ENCODE measurements at places on chromosomes 12 and 14.

DNA sequence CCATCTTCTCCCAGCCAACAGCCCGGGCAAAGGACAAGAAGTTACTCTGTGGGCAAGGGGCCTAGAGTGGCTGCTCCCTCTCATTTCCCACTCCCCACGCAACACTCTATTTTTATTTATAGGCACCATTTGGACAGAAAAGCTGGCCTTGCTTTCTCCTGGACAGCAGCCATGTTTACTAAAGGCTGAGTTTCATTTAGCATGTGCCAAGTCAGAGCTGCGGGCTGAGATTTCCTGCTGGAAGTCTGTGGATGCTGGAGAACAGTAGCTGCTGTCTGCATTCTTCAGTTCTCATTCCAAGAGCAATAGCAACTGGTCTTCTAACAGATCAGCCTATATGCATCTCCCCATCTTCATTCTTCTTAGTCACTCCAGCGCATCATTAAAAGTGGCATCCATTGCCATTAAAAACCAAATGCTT lies 8.3 kb downstream of the COL2A1 start:
- DNase-seq: no peak

DNA sequence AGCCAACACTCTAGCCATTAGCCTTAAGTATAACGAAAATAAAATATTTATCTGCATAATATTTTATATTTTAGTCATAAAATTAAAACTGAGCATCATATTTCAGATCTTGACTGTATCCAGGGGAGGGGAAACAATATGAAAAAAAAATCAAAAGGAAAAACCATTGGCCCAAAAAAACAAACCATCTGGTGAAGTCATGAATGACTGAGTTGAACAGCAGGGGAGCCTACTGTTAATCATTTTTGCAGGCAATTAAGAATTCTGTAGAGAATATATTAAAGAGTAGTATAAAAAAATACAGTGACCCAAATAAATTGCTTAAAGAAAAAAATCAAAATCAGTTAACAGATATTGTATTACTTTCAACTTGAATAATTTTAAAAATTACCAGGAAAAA lies 224.8 kb downstream of the C12orf50 start:
- no peak for DNase-seq

GRCh38 chr12:62320054-62320453 lies 59.9 kb downstream of the USP15 start:
- DNase-seq: no peak

DNA sequence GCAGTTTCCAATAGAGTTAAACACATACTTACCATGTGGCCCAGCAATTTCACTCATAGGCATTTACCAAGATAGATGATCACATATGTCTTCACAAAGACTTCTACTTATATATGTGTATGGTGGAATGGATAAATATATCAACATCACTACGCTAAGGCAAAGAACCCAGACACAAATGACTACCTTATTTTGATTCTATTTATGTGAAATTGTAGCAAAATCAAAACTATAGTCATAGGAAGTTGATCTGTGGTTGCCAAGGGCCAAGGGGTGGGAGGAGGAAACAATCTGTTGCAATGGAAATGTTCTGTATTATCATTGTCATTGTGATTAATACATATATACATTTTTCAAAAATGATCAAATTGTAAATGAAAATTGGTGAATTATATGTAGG lies 47.7 kb upstream of the ANP32D start:
- no peak for DNase-seq

- peak; percentile 27 for DNase-seq
Observed at GRCh38 chr12:56206452-56207166, 15.1 kb downstream of the RNF41 start.

- DNase-seq: no peak
Observed at GRCh38 chr12:26114720-26115401, 10.0 kb downstream of the BHLHE41 start.

DNA sequence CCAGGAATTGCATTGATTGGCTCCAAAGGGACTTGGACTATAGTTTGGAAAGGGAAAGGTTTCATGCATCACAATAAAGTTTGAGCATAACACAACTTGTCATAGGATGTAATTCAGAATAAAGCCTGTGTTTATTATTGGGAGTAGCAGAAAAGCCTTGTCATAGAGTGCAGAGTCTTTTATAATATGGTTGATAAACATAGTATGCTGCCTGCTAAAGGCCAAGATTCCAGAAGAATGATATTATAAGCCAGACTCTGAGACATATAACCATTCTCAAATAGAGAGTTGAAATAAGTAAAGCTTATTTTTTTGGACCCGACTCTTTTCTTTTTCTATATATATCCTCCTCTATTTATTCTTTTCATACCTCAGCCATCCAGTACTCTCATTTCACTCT lies 207.3 kb downstream of the LRIG3 start:
- no peak for DNase-seq

DNA sequence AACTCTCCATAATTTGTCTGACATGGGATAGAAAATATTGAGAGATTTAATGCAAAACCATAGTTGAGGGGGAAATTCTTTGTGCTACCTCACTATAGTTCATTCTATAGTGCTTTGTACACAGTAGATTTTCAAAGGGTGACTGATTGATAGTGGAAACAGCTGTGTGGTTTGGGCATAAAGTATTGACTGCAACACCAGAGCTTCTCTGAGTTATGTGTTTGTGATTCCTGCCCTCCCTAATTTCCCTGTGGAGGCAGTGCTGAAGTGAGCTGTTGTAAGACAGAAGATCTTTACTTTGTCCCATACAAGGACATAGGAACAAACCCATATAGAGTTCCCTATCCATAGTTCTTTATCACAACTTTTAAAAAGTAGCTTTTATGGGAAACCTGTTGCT lies 47.1 kb downstream of the PTPRQ start:
- DNase-seq: no peak

- DNase-seq: no peak
Observed at GRCh38 chr12:51534216-51535074, 56.6 kb upstream of the SCN8A start.

DNA sequence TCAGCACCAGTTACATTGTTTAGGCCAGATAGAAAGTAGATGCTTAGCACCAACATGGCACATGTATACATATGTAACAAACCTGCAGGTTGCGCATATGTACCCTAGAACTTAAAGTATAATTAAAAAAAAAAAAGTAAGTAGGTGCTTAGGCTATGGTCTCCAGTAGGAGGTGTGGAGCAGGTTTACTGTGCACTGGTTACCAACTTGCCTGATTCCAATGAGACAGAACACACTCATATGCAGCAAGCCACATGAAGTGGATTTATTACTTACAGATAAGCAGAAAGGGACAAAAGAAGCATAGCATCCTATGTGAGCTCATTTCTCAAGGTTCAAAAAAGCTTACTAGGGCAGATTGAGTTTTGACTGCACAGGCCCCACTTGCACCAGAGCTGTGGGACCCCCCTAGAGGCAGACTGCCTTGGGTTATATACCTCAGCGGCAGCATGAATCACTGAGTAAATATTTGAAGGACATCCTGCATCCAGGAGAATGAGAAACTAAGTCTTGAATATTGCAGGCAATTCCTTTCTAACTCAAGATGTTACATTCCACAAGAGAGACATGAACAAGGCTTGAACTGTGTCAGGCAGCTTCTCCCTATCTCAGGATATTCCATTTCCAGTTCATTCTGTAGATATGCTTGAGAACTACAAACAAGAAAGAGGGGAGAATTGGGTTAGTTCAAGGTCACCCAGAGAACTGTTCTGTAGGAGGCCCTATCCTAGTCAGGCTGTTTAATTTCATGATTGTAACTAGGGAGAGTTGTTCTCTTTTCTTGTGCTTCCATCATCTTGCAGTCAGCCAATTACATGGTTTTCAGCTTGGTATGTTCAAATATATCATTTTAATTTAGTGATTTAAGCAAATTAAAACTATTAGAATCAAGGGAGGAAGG lies 30.1 kb downstream of the LRFN5 start:
- no peak for DNase-seq

DNA sequence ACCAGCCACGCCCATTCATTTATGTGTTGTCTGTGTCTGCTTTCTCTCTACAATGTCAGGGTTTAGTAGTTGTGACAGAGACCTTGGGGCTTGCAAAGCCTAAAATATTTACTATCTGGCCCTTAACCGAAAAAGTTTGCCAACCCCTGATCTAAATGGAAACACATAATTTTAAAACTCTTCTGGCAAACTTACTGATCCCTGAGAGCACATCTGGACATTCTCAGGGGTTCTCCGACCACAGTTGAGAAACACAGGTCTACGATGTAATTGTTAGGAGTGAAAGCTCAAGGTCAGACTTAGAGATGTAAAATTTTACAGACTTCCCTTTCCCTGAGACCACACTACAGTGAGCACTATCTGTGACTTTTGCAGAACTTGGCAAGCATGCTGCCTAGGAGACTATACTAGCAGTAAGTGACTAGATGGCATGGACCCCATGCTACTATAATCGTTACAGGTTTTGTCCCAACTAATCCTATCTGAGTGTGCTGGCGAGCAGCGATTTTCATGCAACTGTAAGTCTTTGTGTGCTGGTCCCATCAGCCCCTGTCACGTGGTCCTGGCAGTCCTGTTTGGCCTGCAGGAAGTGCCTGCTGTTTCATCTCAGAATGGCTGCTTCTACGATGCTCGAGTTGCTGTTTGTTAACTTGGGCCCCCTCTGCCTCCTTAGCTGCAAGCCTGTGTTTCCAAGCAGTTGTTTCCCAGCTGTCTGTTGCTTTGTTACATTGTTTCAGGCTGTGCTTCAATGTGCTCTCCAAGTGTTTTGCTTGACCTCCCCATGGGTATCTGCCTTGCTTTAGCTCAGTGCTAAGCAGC lies 21.6 kb downstream of the TMTC2 start:
- no peak for DNase-seq

DNA sequence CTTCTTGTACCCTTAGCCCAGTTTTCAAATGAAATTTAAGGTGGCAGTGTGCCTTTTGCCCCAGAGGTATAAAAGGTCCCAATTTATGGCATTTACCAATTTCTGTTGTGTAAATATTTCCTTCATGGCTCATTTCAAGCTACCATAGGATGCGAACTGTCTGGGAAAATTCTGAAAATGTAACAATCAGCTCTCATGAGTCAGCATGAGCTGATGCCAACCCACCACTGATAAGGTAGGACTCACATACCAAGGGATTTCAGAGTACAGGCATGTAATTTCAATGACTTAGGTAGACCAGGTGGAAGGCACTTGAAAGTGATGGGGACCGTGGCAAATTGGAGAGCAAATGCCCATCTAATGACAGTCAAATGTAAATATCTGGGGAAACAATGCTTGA lies 169.5 kb downstream of the TTC8 start:
- DNase-seq: no peak

DNA sequence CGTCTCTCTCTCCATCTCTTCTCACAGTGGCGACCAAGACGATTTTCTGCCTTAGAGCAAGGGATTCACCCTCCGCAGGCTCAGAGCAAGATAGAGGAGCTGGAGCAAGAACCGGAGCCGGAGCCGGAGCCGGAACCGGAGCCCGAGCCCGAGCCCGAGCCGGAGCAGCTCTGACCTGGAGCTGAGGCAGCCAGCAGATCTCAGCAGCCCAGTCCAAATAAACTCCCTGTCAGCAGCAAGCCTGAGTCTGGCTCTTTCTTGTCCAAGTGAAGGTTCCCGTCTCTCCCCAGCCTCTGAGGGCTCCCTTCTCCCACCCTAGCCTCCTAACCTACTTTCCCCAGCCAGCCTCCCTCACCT lies 5.9 kb downstream of the LAG3 start:
- no peak for DNase-seq

GRCh38 chr12:76069339-76069738 lies 15.1 kb downstream of the NAP1L1 start:
- DNase-seq: no peak

DNA sequence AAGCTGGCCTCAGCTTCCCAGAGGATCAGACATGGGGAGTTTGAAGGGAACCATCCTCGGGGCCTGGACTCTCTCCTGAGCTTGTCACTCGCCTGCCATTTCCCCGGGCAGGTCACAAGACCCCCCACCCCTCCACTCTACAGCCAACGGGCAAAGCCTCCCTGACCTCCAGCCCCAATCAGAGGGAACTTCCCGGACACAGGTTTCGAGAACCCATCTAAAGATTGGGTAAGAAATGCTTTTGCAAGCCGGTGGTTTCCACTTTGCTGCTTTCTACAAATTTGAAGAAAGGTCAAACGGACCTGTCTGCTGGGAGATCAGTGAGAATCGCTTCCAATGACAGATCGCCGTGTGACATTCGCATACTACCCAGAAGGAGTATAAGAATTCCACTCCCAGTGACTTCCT lies 89.6 kb downstream of the SCARB1 start:
- DNase-seq: no peak

GRCh38 chr12:45674181-45674977 lies 55.1 kb upstream of the ARID2 start:
- DNase-seq: peak; percentile 10

- DNase-seq: no peak
Observed at GRCh38 chr14:39731912-39732311, 299.7 kb upstream of the FBXO33 start.
